ENCODE measurements at places on chromosomes 2 and 18.

DNA sequence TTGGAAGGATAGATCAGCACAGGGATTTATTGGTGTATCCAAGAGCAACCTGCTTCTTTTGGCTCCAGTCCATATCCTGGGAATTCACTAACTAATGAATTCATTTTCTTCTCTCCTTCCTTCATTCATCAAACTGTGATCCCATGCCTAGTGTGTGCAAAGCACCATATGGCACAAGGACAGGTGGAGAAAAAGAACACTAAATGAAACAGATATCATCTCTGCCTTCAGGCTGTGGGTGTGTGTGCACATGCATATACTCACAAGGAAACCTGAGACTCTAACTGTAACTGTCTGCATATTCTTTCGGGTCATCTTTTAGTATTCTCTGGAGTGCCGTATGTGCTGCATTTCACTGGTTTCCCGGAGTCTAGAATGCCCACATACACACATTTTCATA lies 20.2 kb downstream of the TNP1 start:
- DNase-seq = no peak

DNA sequence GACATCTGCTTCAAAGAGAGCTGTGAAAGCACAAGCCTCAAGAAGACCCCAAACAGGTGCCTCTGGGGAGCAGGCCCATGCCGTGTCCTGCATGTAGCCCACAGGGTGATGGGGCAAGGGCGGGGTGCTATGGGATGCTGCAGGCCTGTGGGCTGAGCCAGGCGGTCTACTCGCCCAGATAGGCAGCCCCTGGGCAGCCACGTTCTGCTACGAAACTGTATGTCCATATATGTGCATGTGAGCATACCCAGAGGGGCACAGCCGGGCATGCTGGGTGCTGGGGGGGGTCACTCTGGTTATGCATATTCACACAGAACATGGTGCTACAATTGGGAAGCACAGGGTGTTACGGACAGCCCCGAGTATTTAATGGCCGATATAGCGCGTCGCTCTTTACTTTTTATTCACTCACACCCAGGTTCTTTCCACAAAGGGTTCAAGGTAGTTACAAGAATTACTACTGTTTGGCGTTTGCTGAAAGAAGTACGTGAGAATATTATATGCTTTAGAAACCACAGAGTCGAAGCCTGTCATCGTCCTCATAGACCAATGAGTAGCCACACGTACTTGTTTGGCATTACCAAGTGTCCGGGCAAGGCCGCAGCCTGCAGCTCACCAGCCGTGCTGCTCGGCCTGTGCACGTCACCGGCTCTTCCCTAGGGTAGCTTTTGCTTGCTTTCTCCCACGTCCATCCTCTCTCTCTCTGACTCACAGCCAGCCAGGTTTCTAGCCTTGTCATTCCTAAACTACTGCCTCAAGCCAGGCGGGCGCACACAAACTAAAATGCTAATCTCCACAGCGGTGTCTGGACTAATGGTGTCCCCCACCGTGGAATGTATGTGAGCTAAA lies 14.4 kb downstream of the MTERF4 start:
- DNase-seq = no peak

GRCh38 chr18:57050310-57050949 lies 96.5 kb upstream of the BOD1L2 start:
- no peak for DNase-seq

DNA sequence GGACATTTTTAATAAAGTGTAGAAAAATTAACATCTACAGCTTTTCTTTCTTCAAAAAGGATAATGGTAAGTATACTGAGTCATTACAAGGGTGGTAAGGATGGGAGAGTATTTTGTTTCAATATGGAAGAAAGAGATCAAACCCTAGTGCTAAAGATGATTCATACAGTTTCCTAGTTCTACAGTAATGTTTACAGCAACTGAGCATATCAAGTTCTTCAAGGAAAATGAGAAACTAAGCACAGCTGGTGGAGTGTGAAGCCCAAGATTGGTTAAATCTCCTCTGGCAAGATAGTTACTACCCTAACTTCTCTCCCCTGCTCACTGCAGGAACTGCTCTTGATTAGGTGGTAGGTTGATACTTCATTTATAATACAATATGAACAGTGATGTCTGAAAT lies 467.5 kb downstream of the XIRP2 start:
- DNase-seq = no peak

DNA sequence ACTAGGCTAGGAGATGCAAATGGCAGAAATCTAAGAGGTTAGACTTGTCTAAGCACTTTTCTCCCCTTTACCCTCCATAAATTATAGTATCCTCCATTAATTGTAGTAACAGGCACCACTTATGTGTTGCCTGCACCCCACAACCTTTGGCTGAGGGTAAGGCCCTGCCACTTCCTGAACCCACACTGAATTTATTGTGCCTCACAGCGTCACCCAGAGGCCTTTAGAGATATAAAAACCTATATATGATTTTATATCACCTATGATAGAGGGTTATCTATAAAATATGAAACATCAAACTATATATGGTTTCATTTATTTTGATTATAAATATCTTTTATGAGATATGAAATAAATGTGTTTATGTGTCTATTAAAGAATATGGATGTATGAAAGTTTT lies 2.6 kb downstream of the UGT1A9 start:
- DNase-seq = no peak

- DNase-seq = no peak
Measured at GRCh38 chr2:17646081-17646554, 105.6 kb downstream of the VSNL1 start.

GRCh38 chr18:5475267-5475666 lies 68.5 kb downstream of the EPB41L3 start:
- DNase-seq = no peak

GRCh38 chr2:33494877-33495641 lies 18.6 kb downstream of the RASGRP3 start:
- DNase-seq = no peak

- DNase-seq = no peak
Measured at GRCh38 chr2:164060031-164060430, 324.2 kb upstream of the FIGN start.

DNA sequence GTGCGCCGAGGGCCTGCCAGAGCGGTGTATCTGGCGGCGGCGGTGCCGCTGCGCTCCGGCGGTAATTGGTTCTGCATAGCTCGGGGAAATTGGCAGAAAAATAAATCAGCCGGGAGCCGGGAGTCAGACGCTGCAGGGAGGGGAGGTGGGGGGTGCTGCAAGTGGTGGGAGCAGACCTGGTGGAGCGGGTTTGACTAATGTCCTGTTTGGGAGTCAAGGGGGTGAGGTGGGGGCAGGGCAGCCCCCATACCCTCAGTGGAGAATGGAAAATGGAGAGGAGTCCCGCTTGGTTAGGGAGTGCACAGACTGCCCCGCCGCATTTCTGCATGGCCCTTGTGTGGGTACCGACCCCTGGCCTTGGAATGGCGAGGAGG lies 107.3 kb downstream of the DYSF start:
- no peak for DNase-seq

- no peak for DNase-seq
Measured at GRCh38 chr2:125224830-125225229, 1199.7 kb downstream of the CNTNAP5 start.

- no peak for DNase-seq
Measured at GRCh38 chr2:224650815-224651439, 65.2 kb downstream of the CCDC195 start.

GRCh38 chr2:137255990-137256389 lies 490.6 kb downstream of the THSD7B start:
- DNase-seq = no peak

DNA sequence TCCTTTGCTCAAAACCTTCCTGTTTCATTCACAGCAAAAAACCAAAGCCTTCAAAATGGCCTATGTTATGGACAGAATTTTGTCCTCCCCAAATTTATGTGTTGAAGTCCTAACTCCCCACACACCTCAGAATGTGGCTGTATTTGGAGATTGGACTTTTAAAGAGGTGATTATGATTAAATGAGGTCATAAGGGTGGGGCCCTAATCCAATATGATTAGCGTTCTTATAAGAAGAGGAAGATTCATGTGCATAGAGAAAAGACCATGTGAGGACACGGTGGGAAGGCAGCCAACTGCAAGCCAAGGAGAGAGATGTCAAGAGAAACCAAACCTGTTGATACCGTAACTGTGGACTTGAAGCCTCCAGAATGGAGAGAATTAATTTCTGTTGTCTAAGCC lies 4.6 kb upstream of the ZNF638 start:
- DNase-seq = no peak

All from hypothalamus (tissue), 51 donors.